ENCODE measurements at places on chromosomes 7 and 10.

GRCh38 chr10:79286318-79286951, 60.8 kb upstream of the PPIF start:
- DNase-seq = peak; percentile 51

DNA sequence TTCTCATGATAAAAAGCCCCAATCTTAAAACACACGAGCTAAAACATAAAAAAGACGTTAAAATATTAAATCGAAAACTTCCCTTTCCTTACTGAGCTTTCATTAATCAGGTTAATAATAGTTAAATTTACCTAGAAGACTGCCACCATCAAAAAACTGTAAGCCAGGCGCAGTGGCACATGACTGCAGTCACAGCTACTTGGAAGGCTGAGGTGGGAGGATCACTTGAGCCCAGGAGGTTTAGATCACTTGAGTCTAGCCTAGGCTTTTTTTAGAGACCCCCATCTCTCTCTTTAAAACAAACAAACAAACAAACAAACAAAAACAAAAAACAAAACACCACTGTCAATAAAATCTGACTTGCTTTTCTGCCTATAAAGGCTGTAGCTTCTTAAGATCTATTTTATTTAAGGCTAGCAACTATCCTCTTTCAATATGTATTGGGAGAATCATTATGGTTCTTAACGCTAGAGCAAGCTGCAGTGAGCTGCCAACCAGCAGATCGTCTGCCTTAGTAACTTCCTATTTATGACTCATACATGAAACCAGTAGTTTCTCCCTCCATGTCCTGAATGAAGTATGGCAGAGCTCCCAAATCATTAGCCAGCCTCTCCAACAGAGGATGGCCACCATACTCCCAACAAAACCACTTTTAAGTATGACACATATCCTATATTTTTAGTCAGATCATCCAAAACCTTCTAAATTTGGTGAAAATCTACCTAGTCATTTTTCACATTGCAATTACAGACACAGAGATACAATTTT, 163.7 kb downstream of the SRPK2 start:
- peak; percentile 90 for DNase-seq

GRCh38 chr7:54581511-54581910, 39.3 kb downstream of the VSTM2A start:
- DNase-seq = peak; percentile 6

- DNase-seq = no peak
Observed at GRCh38 chr7:142001163-142001874, 5.6 kb downstream of the MGAM start.

- peak; percentile 52 for DNase-seq
Observed at GRCh38 chr10:119803264-119803663, 69.4 kb downstream of the MCMBP start.

GRCh38 chr10:7498111-7498510, 87.3 kb upstream of the SFMBT2 start:
- DNase-seq = no peak

GRCh38 chr7:68504716-68505115, 1093.6 kb upstream of the AUTS2 start:
- DNase-seq = no peak

GRCh38 chr7:6121141-6121540, 90.0 kb downstream of the ANKRD61 start:
- peak; percentile 42 for DNase-seq

DNA sequence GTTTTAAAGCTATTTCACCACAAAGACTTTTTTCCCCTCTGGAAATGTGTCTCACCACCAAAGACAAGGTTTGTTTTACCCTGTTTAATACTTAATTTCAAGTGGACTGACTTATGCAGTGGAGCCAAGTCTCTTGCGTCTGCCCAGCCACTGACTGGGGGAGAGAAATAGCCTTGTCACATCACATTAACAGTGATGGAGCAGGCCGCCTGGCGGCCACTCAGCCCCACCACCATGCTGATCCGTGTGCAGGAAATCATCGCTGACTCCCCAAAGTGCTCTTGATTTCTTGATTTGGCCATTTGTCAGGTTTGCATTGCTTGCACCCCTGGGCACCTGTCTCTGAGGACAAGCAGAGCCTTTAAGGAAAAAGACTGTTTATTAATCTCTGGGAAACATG, 334.1 kb downstream of the GLRX3 start:
- DNase-seq = no peak
